ENCODE measurements at places on chromosomes 5 and 9.

DNA sequence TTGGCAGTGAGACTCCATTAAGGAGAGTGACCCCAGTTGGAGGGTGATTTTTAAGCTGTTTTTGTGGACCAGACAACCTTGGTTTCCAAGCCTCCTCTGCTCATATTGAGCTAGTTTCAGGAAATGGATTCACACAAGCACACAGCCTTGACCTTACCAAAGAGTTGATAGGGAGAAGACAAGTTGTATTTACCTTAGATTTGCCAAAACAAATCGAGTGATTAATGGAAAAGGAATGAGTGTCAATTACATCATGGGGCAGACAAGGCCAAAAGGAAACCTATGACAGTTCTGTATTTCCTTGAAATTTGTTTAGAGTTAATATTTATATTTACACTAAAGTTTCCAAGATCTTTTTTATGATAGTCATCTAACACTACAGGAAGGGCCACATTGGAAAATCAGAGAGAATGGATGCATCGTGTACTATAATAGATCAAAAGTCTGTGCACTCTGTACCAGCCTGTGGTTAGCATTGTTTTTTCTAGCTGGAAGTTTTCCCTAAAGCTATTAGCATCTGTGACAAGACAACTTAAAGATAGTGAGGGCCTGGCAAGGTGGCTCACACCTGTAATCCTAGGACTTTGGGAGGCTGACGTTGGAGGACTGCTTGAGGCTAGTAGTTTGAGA lies 86.0 kb upstream of the FER start:
- no peak for DNase-seq

DNA sequence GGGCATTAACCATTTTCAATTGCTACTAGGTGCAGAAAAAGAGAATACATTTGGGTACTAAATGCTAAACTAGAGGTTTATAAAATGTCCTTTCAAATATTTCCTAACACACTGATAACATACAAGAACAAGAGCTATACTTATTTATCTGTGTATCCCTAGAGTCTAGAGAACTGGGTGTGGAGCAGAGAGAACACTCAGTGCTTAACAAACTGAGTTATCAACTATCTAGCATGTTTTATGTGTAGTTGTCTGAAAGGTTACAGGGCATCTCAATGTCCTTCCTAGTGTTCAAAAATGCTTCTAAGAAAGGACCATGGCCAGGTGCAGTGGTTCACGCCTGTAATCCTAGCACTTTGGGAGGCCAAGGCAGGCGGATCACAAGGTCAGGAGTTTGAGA lies 40.3 kb downstream of the NR6A1 start:
- no peak for DNase-seq

DNA sequence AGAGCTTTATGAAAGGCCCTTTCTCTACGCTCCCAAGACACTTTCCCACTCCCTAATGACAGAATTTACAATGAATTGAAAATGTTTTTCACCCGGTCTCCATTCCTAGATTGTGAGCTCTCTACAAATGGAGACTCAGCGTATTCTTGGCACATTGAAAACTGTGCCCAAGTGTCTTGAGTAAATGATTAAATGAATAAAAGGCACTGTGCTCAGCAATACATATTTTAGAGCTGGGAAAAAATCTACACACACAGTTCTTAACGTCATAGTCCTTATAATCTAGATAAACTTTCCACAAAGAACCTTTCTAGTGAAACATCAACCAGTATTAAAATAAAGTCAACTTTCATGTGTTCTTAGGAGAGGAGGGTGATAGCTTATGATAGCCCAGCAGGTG lies 634.0 kb downstream of the RAB3C start:
- no peak for DNase-seq

GRCh38 chr9:101235105-101235866 lies 149.5 kb downstream of the BAAT start:
- DNase-seq = no peak

GRCh38 chr5:13766236-13766635 lies 178.3 kb downstream of the DNAH5 start:
- DNase-seq = no peak

GRCh38 chr5:143592648-143593047 lies 189.2 kb upstream of the NR3C1 start:
- DNase-seq = no peak

DNA sequence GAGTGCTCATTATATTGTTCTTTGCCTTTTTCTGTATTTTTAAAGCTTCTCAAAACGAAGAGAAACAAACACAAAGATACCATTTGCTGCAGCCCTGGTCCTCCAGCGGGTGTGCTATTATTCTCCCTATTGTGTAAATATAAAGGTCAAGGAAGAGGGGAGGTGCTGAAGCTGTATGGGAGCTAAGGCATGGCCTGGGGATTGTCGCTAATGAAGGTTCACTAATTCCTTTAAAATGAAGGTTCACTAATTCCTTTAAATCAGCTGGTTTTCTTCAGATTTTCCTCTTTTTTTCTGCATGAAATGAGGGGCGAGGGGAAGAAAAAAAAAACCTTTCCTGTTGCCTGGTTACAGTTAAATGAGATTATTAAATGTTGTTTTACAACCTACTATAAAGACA lies 74.5 kb upstream of the MAP1B start:
- DNase-seq = no peak

DNA sequence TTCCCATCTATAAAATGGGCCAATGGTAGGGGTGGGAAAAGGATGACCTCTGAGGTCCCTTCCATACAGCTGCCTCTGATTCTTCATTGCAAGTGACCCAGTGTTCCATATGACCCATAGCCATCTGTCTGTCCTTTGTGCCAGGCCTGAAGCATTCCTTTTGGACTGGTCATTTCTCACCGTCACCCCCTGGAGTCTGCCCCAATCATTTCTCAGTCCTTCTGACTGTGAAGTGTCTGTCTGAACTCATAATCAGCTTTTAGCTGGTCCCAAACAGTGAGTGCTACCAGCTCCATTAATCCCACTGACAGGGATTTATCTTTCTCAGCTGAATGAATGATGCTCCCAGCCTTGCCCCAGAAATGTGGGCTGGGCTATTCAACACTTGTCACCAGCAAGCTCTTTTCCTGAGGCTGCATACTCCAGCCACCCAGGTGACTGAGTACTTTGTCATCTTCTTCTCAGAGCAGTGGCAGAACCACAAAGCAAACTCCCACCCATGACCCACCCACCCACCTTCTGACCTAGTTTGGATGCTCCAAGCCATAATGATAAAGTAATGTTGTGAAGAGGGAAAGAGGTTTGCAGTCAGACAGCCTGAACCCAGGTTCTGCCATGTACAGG lies 37.4 kb downstream of the KCNIP1 start:
- DNase-seq = no peak

GRCh38 chr9:37820142-37820541 lies 19.5 kb downstream of the DCAF10 start:
- no peak for DNase-seq

DNA sequence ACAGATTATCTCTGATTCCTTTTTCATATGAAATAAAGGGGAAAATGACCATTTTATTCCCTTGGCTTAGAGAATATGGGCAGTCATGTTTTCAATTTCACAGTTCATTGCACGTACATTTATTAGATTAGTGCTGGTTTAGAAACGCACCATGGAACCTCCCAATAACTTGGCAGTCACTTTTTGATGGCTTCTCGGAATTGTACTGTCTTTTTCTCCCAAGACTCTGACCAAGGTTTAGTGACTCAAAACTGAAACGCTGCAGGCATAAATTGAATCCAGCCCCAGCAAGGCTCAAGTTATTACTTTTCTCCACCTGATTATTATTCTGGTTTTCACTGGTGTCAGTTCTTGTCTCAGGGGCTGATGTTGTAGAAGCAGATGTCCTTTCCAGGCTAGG lies 55.6 kb upstream of the EGFLAM start:
- DNase-seq = no peak

GRCh38 chr9:107648153-107648715 lies 158.7 kb upstream of the KLF4 start:
- no peak for DNase-seq

- no peak for DNase-seq
These were observed 100.3 kb upstream of the PCSK1 start for GRCh38 chr5:96533371-96533770.

GRCh38 chr9:31697956-31698355 lies 686.5 kb upstream of the ACO1 start:
- no peak for DNase-seq

DNA sequence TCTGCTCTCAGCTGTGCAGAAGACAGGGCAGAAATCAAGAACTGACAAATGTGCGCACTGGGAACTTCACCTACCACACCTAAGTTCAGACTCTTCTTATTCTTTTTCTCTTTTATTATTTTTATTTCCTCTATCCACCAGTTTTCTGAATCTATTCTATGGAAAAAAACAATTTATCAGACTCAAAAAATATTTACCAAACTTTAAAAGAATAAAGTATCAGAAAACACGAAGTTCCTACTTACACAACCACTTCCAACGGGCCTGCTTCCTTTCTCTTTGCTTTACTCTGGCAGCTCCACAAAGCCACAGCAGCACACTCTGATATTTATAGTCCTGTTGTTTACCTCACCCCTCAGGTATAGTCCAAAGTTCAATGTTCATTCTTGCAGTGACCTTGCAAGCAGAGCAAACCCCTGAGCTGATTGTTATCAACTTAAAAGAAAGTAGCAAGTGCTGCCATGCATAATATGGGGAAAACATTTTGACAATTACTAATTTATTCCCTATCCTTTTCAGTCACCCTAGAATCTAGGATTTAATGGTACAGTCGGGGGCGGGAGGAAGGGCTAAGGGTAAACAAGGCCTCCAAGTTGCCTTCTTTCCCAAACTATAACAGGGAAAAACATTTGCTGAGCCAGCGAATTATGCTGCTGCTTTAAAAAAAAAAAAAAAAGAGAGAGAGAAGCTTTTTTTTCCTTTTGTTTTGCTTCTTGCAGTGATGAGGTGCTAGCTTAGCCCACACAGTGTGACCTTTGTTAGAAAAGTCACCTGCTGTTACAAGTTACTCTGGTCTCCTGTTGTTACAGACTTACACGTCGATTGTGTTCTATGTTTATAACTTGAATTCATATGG lies at the start of gene SELENOP:
TSS of gene SELENOP (minus strand) at position 302 of the 856 bp plus-strand sequence. CDS start 3,539 bp downstream, outside the sequence.
- no peak for DNase-seq

DNA sequence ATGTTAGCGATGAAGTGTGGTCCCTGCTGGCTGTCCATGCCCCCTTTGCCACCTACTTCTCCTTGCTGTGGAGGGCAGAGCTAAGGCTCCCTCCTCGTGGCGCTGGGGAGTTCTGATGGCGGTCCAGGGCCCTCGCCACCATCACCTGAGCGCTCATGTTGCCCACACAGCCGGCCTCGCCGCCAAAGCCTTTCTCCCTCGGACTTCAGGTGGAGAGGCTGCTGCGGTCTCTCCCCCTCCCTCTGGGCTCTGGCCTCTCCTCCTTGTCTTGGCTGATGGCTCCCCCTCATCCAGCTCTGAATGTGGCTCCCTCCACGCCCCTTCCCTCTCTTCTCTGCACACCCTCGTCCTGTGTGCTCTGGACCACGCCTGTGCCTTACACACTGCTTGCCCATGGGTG lies 14.5 kb upstream of the LPCAT1 start:
- DNase-seq = no peak

- DNase-seq = no peak
These were observed 489.1 kb downstream of the CDH18 start for GRCh38 chr5:19498852-19499251.

DNA sequence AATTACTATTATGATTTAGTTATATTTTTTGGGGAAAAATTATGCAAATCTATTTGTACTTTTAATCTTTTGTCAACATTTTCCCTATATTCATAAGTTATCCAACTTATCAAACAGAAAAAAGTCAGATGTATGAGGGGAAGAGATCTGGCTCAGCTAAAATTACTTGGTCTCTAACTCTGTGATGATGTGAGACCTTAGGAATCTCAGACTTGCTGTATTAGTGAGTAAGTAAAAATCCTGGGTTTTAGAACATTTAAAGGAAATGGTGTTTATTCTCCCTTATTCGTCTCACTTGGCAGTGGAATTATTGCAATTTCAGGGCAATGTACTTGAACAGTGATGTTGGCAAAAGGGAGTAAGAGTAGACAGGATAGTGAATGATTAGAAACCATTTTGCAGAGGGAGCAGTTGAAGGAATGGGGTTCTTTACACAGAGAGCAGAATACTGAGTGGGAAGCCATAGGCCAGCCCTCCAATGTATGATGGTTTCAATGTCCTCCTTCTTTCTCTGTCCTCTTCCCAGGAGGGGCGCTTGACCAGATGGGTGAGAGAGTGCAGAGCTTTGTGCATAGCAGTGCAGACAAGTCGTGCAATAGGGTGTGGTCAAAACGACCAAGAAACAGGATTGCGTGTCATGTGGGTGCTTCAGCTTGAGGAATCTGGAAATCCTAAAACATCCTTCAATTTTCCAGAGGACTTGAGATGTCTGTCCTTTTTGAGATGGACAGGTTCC lies 91.7 kb downstream of the TENT4A start:
- no peak for DNase-seq

DNA sequence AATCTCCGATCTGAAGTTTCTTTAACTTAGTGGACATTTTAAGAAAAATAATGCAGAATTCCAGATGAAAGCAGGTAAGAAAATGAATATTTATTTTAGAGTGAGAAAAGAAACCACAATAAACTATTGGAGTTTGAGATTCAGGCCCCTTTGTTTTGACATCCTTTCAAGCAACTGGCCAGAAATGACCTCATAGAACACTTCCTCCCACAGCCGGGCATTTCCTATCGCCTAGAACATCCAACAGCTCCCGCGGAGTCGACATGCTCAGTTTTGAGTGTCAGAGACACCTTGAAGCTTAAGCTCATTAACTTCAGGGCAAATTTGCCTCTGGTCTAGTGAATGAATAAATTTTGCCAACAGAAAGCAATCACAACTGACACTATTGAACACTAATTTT lies 369.2 kb downstream of the TLE4 start:
- DNase-seq = no peak

DNA sequence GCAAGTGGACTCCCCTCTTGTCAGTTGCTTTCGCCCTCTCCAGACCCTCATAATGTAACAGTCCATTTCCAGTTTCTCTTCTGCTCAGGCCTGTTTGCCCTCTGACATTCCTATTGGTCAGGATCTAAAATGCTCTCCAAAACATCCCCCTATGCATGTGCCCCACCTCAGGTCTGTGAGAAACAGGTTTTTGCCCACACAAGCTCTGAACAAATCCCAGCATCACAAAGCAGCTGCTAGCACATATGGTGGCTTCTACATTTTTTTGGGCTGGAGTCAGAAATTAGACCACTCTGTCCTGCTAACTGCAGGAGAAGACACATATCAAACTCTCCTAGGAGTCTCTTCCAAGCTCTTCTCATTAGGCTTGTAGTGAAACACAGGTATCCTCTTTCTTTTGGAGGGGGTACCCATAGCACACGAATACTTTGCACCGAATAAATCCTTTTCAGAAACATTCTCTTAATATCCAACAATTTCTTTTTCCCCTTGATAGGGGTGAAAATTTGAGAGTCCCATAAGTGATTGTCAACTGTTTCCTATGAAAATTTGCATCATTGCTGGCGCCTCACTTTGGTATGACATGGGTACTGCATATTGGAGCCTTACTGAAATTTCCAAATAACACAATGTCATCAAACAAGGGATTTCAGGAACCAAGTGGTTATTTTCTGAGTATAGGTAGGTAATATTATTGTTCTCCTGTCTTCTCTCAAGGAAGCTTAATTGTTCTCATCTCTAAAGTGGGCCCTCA lies 19.3 kb upstream of the HSPA9 start:
- DNase-seq = no peak
